Stimulated activated CD4-positive, alpha-beta T cell treated with anti-CD3 and anti-CD28 coated beads, Interleukin-2, amount 100 ng/mL, for 48 hours (primary cell): ENCODE measurements at places on chromosomes 3 and 15.
A peak's percentile ranks its signal among the peaks of the same experiment; 100 is the strongest.

- no peak for DNase-seq
Measured at GRCh38 chr15:78024883-78025282, 52.6 kb downstream of the TBC1D2B start.

GRCh38 chr3:132787616-132788300, 65.5 kb upstream of the NPHP3 start:
- DNase-seq: no peak

DNA sequence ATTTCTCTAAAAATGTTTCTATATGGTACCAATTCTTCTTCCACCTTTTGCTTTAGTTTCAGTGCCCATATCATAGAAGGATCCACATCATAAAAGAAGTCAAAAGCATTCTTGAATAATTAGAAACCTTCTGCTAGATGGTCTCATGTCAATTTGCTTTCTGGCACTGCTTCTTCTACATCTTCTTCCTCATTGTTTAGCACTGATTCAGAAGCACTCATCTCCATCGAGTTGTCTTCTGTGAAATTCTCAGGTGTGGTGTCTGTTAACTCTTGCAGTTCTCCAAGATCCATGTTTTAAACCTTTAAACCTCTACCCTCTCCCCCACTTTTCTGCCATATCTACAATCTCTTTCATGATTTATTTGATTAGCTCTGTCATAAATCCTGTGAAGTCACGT, 154.8 kb downstream of the WDR76 start:
- no peak for DNase-seq

DNA sequence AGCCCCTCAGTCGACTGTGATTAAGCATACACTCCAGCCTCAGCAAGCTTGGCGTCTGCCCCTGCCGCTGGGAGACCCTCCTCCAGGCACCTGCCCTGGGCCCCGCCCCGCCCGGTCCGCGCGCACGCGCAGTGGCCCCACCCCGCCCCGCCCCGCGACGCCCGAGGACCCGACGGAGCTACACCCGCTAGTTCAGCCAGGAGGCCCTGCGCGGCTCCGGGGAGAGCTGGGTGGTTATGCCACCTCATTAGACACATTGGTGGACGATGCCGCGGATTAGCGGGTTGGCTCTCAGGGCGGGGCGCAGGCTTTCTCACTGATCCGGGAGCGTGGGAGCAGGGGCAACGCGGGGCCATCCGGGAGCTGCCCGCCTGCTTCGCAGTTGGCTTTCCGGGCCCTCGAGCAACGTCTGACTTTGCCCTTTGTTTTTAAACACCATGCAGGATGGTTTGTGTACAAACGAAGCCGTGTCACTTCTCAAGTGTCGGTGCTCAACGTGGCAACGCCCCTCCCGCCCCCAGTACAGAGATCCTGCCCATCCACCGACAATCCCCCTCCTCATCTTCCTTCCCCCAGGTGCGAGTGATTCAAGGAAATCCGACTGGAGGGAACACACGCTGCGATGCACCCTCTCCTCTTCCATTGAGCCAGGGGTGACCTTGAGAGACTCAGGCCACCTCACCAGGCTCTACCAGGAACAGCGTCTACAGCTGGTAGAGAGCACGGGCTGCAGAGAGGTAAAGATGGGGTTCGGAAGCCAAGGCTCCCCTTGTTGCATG, 109.3 kb downstream of the SHQ1 start:
- peak; percentile 56 for DNase-seq

- DNase-seq: no peak
Measured at GRCh38 chr3:32078085-32078634, 28.3 kb upstream of the GPD1L start.

DNA sequence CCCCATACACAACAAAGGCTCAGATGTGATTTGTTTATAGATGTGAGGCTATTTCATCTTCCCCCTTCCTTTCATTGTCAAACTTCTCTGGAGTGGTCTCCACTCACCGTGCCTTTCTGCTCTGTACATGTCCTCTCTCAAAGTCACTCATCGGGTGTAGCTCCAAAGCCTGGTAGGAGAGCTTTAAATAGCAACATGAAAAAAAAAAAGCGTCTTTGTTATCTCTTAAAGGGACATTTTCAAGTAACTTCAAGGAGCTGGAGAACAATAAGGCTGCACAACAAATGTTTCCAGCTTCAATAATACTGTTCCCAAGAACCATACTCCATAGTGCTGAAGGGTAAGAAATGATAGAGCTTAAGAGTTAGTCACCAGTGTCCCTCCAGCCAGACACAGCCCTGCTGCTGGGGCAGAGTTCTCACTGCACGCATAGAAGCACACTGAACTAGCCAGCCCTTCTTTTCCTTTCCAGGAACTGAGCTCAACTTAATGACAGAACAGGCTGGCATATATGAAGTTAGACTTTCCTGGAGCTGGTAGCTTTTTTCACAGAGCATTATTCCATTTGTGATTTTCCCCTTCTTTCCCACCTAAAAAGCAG, 8.1 kb downstream of the FBXO40 start:
- no peak for DNase-seq

DNA sequence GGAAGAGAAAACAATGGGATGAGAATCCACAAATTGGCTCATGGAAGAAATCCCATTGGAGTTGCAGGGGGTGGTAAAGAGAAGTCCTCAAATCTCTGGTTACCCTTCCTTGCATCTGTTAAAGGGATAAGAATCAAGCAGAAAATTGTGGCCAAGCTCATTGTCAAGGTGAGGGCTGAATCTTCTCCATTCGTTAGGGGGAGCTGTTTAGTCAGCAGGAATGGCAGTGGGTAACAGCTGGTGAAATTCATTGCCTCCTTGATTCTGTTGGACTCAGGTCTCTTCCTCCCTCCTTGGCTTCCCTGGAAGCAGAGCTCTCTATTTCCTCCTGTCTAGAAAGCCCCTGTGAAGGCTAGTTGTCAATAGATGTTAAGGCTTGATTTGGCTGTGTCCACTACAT, 343.1 kb upstream of the SEMA6D start:
- no peak for DNase-seq

- no peak for DNase-seq
Measured at GRCh38 chr3:151923901-151924300, 50.5 kb downstream of the SUCNR1 start.

GRCh38 chr3:115761927-115762305, 138.6 kb downstream of the GAP43 start:
- DNase-seq: no peak

DNA sequence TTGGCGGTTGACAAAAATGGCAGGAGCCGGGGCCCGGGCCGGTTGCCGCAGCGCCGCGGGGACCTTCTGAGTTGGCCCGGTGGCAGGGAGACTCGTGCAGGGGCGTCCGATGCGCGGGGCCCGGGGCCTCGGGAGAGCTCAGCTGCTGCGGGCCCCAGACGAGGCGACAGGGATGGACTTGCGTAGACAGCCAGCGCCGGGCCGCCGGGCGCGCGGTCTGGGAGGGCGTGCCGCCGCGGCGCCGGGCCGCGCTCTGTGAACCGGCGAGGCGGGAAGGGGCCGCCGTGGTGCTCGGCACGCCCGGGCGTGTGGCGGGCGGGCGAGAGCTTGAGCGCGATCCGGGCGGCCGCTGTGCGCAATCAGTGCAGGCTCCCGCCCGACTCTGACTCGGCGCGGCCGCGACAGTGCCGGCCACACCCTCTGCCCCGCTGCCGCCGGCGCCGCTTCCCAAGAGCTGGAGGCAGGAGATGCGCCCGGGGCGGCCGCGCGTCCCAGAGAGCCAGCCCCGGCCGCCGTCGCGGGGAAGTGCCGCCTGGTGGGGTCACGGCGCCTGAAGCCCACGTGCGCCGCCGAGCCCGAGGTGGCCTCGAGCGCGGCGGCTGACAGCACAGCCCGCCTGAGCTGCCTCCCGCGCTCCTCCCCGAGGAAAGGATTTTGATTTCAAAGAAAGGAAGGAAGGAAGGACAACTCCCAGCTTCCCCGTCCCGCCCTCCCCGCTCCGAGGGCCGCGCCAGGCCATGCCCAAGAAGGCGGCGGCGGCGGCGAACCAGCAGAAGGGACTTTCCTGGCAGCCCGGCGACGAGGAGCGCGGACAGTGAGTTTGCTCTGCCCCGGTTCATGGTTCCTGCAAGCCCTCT, 657 bp downstream of the TLNRD1 start:
- DNase-seq: peak; percentile 42

- DNase-seq: peak; percentile 48
Measured at GRCh38 chr3:43378066-43378935, 92.0 kb downstream of the SNRK start.

DNA sequence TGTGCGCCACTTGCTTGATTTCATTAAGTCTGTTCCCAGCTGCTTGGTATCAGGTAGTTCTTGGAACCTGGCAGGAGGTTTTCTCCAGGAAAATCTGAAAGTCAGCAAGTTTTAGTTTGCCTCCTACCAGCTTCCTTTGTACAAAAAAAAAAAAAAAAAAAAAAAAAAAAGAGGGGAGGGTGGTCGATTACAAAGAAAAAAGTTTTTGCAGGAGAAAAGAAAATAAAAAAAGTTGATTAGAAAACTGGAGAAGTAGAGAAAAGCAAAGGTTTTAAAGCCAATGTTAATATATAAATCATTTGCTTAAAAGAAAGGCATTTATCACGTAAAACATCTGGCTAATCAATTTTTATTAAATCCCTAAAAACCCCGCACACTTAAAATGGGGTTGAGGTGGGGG, 5.9 kb downstream of the EPHA3 start:
- no peak for DNase-seq
